ENCODE measurements at places on chromosomes 13 and 19.

GRCh38 chr19:47106821-47107201, 6.8 kb downstream of the ZC3H4 start:
- DNase-seq = no peak

DNA sequence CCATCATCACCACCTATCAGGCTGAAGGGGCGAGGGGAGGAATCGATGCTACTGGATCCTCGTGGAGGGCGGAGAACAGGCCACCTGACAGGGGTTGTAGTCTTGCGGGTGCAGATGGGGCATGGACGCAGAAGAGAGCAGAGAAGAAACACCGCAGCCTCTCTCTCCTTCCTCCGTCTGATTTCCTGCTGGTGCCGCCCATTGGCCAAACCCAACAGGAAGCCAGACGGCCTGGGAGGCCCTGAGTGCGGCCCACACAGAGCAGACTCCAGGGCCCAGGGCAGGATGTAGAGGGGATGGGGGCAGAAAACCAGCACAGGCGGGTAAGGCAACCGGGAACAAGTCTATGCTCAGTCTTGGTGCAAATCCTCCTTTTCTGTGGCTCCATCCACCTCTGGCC, 15.4 kb downstream of the CEBPA start:
- no peak for DNase-seq

- DNase-seq = no peak
These were observed 1.5 kb upstream of the TBXA2R start for GRCh38 chr19:3608079-3608641.

DNA sequence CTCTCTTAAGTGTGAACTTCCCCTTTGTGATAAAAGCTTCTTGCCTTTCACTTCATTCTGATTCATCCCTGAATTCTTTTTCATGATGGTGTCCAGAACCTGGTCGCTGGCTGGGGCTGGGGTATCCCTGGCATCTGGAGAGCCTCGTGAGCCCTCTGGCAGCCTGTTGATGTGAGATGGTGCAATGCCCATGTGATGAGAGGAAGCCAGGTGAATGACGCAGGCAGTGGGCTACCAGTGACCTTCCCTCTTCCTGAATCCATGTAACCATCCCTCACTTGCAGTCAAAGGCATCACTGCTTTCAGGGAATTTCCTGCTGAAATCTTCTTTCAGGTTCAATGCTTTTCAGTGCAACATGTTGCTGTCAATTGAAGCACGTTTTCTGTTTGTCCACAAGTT, 158.6 kb upstream of the SLC10A2 start:
- DNase-seq = no peak

DNA sequence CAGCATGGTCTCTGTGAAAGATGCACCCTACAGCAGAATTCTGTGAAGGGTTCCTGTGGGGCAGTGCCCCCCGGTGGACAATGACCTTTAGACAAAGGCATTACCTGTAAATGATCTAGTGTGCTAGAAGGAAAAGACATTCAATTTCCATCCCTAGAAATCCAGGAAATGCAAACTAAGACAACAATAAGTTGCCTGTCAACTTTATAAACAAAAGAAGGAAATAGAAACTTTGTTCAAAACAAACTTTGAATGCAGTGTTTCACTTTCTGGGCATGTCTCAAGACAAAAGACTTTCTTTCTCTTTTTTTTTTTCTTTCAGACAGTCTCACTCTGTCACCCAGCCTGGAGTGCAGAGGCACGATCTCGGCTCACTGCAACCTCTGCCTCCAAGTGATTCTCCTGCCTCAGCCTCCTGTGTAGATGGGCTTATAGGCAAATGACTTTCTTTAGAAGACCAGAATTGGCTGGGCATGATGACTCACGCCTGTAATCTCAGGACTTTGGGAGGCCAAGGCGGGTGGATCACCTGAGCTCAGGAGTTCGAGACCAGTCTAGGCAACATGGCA, 15.5 kb downstream of the TEX101 start:
- DNase-seq = no peak

DNA sequence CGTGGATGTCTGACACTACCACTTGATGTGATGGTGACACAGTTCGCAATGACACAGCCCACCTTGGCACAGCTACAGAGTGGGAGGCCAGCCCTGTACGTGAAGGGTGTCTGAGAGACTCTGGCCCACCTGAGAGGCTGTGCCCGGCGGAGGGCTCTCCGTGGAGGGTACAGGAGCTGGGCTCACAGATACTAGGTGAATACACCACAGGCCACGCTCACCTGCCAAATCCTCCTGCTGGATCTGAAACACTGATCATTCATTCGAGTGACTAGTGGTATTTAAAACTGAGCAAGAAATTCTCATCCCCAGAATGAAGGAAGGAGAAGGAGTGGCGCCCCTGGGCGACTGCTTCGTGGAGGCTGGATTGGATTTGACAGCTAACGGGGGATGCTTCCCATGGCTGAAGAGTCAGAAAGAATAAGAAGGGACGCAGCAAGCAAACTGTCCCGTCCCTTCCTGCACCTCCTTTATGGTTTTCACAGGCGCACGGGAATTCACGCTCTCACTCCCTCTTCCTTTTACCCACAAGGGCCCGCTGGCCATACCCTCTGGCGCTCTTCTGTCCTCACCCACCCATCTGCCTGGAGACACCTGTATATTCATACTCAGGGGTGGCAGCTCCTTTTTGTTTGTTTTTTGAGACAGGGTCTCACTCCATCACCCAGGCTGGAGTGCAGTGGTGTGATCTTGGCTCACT, 25.0 kb downstream of the CEBPG start:
- DNase-seq = no peak
